ENCODE measurements at places on chromosomes 12 and 14.

GRCh38 chr14:88476214-88476774 is 78.5 kb downstream of the PTPN21 start:
- no peak for DNase-seq

- no peak for DNase-seq
Observed at GRCh38 chr14:73718418-73719251, 4.5 kb upstream of the PNMA1 start.

GRCh38 chr12:82627799-82628198 is 58.9 kb upstream of the TMTC2 start:
- no peak for DNase-seq

- DNase-seq: no peak
Observed at GRCh38 chr12:108299980-108300696, 39.0 kb downstream of the CMKLR1 start.

GRCh38 chr12:93015871-93016751 is 87.0 kb upstream of the EEA1 start:
- DNase-seq: no peak

GRCh38 chr14:69518289-69519101 is 34.0 kb downstream of the PLEKHD1 start:
- DNase-seq: no peak

DNA sequence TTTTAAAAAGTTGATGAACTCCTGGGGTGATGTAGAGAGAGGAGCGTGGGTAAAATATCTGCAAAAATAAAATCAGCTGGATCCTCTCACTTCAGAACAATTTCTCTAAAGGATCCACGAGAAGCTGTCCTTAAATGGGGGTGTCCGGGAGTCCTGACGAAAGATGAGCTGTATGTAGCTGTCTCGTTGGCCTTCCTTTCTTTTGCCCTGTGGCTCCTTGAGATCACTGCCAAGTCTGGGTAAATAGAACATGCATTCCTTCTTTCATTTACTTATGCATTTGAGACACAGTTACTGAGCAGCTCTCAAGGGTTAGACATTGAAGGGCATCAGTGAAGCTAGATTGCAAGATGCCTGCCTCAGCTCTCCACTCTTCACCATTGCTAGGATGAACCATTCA is 35.2 kb upstream of the TXNRD1 start:
- no peak for DNase-seq

- no peak for DNase-seq
Observed at GRCh38 chr12:95002754-95003153, 743 bp downstream of the NDUFA12 start.

- no peak for DNase-seq
Observed at GRCh38 chr12:123532808-123533649, 490 bp downstream of the RILPL1 start.

- no peak for DNase-seq
Observed at GRCh38 chr12:80015660-80016059, 80.8 kb upstream of the PPP1R12A start.

GRCh38 chr12:11092128-11092527 is at the start of gene TAS2R43:
Gene TAS2R43 (minus strand): TSS chr12:11092313. CDS start chr12:11092229, 84 bp downstream.
- DNase-seq: no peak

GRCh38 chr12:121678716-121679300 is 9.4 kb upstream of the MORN3 start:
- no peak for DNase-seq

DNA sequence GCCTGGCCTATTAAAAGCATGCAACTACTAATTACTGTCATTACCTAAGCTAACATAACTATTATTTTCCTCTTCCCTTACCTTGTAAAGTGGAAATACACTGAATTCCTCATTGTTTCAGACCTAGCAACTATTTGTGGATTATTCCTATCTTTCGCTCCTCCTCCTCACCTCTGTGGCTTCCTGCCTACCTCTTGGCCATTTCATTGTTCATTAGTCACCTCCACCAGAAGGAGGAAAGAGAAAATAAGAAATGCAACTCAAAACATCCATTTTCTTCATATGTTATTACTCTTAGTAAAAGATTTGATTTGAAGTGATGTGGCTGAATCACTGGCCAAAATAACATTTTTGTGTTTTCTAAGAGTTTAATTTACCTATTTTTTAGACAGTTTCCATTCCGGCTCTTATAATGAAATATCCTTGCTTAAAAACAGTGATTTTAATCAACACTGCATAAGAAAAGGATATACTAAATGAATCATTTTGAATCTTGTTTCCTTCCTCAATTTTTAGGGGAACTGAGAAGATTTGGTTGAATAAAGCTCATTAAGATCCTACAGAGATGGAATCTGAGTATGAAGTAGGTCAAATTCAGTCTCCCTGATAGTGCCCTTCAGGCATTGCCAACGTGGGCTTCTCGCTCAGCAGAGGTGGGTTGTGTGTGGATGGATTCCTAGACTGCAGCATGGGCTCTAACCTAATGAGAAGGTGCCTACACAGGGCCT is 27.6 kb upstream of the ARHGAP5 start:
- no peak for DNase-seq

GRCh38 chr12:91505006-91505405 is 322.4 kb upstream of the DCN start:
- no peak for DNase-seq

GRCh38 chr14:72751276-72752033 is 142.4 kb downstream of the DPF3 start:
- no peak for DNase-seq

DNA sequence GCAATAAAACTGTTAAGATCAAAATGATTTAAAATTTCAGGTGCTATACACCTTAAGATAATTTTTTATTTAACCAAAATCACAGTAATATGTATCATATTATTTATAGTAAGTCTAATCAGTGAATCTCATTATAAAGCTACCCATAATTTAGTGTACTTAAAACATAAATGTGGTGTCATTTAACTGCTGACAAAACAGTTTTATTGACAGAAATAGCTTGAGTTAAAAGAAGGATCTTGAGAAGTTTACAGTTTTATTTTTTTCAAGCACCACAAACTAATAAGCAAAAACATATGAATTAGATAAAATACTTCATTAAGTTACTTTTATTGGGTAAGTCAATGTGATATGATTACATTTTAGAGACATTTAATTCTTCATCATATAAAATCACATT is 400.4 kb downstream of the PRKD1 start:
- DNase-seq: no peak

DNA sequence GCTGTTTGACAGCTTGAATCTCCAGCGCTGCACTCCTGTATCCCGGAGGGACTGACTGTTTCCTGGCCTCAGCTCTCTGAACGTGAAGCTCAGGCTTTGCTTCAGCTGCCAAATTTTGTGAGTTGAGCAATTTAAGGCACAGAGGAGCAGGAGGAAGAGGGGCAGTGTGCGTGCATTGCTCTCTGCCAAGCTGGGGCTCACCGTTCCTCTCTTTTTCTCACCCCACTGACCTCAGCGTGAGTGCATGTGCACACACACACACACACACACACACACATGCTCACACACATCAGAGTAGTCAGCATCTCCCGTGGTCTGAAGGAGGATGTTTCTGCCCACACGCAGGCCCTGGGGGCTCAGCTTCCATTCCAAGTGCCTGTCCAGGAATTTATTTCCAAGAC is 27.8 kb upstream of the BDKRB2 start:
- no peak for DNase-seq

DNA sequence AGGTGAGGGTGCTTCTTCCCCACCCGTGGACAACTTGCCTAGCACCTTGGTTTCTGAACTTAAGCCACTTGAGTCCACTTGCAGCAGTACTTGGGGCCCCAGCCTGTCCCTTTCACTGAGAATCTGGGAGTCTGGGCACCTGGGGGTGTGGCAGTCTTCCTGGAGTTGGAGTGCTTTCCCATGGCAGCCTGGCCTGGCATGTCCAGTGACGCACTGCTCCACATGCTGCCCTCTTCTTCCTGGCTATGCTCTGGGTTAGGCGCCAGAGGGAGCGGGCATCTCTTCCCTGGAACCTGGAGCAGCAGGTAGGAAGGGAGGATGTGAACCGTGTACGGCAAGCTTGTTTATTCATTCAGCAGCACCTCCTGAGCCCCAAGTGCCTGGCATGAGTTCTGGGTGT is 76.4 kb downstream of the PAPOLA start:
- no peak for DNase-seq

GRCh38 chr12:5433081-5433844 is 1.4 kb downstream of the NTF3 start:
- DNase-seq: no peak

GRCh38 chr12:59834659-59835474 is 239.0 kb downstream of the SLC16A7 start:
- DNase-seq: no peak

DNA sequence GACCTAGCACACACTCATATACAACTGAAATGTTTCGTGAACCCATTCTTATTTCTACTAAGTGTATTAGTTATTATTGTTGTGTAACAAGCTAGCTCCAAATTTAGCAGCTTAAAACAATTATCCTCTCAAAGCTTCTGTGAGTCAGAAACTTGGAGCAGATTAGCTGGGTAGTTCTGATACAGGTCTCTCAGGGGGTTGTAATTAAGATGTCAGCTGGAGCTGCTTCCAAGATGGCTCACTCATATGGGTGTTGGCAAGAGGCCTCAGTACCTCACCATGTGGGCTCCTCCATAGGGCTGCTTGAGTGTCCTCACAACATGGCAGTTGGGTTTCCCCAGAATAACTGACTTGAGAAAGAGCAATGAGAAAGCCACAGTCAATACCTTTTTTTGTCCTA is 9.8 kb downstream of the GPR135 start:
- DNase-seq: no peak

DNA sequence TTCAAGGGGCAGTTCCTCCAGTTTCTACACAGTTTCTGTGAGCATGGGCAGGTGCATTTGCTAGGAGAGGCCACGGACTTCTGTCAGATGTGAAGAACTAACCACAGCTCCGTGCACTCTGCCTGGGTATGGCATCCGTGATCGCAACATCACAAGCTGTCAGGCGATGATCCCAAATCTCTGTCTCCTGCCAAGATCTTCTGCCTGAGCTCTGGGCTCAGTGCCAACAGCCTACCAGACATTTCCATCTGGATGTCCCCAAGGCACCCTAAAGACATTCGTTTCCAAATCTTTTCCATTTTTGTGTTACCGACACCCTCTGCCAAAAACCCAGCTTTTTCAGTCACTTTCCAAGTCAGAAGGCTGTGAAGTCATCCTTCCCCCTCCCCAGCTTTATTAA is 292.1 kb downstream of the GLT1D1 start:
- DNase-seq: no peak

DNA sequence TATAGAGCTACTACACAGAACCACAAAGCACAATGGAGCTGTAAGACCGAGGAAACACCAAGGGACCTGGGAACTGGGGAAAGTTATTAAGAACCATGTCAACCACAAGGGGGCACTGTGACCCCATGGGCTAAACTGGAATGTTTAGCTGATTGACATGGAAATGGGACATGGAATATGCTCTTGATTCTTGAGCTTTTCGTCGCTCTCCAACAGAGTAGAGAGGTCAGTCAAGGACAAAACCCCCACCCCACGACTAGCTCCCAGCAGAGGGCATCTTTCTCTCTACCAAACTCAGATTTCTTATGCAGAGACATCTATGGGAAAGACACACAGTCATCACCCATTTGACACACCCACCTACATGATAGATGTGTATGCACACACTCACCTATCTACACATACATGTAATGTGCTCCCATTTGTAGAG is 10.1 kb downstream of the NDRG2 start:
- peak; percentile 64 for DNase-seq

DNA sequence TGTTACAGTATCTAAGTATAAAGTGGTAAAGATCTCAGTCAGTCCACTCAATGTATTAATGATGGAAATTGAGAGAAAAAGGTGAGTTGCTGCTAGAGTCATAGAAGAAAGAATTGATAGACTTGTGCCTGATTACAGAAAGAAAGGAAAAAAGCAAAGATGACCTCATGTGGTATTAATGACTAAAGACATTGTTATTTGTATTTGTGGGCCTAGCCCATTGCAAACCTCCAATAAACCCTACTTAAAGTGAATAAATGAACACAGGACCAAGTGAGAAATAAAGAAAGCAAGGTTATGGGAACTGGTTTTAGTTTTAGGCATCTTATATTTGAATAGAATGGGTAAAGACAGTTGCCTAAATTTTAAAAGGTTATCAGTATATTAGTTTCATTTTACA is 105.5 kb downstream of the SYT1 start:
- no peak for DNase-seq

DNA sequence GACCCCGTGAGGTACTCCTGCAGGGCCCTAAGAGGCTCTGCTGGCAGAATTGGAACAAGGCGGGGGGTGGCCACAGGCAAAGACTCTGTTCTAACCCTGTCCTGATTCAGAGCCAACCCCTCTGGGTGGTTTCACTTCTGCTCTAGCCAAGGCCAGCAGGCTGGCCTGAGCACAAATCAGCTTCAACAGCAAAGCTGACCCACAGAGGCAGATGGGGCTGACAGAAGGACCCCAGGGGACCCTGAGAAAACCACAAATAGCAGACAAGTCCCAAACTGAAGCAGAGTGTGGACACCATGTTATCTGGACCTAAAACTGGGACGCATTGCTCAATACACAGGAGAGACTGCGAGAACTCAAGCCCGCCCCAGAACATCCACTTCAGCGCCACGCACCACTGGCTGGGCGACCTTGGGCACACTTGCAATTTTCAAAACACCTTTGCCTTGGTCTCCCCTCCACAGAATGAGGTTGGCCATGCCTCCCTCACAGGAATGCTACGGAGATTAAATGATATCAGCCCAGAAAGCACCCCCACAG is 76.4 kb upstream of the DICER1 start:
- DNase-seq: no peak

DNA sequence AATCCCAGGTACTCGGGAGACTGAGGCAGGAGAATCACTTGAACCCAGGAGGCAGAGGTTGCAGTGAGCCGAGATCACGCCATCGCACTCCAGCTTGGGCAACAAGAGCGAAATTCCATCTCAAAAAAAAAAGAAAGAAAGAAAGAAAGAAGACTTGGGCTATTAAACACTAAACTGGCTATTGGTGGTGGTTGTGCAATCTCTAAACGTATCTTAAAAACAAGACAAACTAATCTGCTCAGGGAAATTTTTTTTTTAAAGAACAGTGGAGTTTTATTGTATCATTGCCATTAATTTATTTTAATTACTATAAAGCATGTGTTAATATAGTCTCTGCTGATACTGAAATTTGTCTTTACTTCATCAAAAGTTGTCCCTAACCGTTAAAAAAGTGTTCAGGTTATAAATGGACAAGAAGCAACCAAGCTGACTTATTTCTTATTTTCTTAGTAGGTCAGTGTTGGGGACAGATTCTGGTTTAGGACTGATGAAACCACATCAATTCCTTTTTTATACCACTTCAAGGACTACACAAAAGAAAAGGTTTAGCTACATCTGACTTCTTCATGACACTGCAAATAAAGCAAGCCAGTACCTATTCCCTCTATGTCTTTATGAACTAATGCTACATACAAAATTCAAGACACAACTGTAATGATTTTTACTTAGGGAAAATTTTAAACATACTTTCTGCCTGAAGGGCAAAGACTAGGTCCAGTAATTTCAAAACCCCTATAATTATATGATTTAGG is 68.7 kb upstream of the KRAS start:
- no peak for DNase-seq

GRCh38 chr12:109952160-109952858 is 43.9 kb downstream of the GIT2 start:
- no peak for DNase-seq

- no peak for DNase-seq
Observed at GRCh38 chr12:75288860-75289259, 41.3 kb downstream of the CAPS2 start.

- DNase-seq: no peak
Observed at GRCh38 chr12:57803319-57803893, 15.1 kb downstream of the AVIL start.

All from activated CD4-positive, CD25-positive, alpha-beta regulatory T cell (primary cell).